Activated CD4-positive, alpha-beta T cell treated with anti-CD3 and anti-CD28 coated beads, Interleukin-2, amount 50 U/mL, for 4 hours (primary cell): ENCODE measurements at places on chromosomes 3 and 15.
A peak's percentile ranks its signal among the peaks of the same experiment; 100 is the strongest.

- DNase-seq, result no peak
These were observed 50.6 kb upstream of the PHLDB2 start for GRCh38 chr3:111808439-111808838.

GRCh38 chr3:136535906-136536305 lies 216.3 kb downstream of the STAG1 start:
- no peak for DNase-seq

DNA sequence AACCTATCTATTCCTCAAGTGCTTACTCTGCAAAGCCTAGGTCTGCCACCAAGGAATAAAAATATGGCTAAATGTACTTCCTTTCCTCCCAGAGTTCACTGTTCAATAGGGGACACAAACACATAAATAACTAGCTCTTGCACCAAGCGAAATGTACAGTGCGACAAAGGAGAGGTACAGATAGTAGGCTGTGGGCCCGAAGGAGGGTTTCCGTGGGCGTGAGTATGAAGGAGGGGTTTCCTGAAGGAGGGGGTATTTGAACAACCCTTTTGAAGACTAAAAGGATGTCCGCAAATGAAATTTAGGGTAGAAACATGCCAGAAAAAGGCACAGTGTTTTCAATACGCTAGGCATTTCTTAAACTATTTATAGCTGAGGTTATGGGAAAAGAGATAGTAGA lies 207.9 kb downstream of the LPP start:
- DNase-seq, result peak; percentile 12

DNA sequence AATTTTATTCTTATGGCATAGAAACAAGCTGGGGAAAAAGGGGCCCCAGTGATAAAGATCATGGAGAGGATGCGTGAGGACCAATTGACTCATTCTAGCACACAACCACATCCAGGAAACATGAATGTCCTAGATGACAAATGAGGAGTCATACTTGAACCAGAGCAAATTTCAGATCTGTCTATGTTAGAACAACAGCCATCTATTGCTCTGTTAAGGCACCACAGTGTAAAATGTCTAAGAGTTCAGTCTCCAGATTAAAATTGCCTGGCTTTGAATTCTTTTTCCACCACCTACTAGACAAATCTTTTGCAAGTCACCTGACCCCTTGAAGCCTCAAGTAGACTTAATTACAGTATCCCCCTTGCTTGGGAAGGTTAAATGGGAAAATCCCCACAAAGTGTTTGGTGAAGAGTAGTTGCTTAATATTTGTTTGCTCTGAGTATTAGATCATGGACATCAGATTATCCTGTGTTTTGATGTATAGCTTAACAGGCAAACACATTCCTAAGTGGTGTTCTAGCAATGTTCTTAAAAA lies 258.7 kb upstream of the TGFBR2 start:
- peak; percentile 9 for DNase-seq

GRCh38 chr3:142501004-142501926 lies 53.4 kb upstream of the XRN1 start:
- no peak for DNase-seq

- no peak for DNase-seq
These were observed 593 bp downstream of the FAM219B start for GRCh38 chr15:74906067-74906449.
